ENCODE measurements at places on chromosomes 11 and 22.

- no peak for DNase-seq
Observed at GRCh38 chr22:30866216-30866615, 102.4 kb downstream of the MORC2 start.

- DNase-seq = no peak
Observed at GRCh38 chr11:116257092-116257491, 515.7 kb downstream of the BUD13 start.

GRCh38 chr11:108994887-108995286 lies 330.0 kb downstream of the DDX10 start:
- no peak for DNase-seq

DNA sequence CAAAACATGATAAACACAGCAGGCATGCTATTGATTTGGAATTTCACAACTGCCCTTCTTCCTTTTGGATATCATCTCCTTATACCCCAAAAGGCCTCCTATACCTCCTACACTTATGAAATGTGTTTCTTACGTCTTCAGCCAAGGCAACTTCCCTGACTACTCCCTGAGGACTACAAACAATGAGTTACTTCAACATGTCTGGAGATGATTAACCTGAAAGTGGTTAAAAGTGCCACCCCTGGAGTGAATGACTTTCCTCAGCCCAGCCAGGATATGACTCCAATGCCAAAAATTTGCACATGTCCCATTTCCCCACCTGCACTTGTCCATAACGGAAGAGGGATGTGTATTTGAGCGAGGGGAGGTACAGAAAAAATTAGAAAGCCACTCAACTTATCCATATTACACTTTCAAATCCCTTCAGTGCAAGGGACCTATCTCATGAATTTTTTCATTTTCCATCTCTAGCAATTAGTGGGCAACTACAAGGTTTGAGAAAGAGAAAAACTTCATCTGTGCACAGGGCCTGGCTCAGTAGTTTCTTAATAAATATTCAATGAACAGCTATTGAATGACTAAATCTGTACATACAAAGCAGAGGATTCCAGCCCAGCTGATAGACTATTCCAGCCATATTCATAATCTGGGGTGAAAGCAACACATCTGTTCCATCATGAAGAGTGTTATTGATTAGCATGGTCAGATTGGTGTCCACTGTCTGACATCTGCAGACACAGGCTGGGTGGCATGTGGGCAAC lies 36.8 kb downstream of the KIRREL3 start:
- no peak for DNase-seq

GRCh38 chr11:112605093-112605666 lies 344.5 kb upstream of the PLET1 start:
- DNase-seq = no peak

DNA sequence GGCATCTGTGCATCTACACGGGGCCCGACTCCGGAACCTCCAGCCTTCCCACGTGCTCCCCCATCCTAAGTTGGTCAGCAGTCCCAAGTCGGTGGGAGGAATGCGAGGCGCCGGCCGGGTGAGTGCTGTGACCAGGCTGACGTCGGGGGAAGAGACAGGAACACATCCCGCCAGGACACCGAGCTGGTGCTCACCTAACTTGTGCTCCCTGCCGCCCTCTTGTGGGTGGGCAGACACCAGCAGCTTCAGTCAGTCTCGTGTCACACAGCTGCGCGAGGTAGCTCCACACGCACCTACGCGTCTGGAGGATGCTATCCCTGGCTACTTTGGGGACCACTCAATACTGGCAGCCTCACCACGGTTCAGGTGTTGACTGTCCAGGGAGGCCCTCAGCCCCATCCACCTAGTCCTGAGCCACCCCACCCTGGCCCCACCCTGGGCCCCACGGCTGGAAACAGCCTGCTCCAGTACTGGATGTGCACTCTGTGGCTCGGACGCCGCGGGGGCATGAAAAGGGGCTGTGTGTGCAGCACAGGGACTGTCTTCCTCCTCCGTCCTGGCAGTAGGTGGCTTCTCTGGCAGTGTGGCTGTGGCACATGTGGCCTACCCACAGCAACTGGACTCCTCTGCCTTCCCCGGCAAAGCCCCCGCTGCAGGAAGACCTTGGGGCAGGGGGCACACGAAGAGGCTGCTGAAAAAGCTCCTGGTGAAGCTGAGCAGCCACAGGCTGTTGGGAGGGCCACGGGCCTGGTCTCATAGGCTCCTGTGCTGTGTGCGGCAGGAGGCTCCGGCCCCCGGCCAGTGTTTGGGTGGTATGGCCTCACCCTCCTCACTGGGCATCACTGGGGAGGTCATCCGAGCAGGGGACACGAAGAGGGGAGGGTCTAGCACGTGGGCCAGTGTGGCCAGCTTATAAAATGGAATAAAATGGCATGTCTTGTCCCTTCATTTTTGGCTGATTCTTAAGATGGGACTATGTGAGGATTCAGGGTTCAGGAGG lies 11.2 kb upstream of the BID start:
- peak; percentile 64 for DNase-seq

GRCh38 chr11:7645206-7645605 lies 28.1 kb downstream of the CYB5R2 start:
- DNase-seq = no peak

DNA sequence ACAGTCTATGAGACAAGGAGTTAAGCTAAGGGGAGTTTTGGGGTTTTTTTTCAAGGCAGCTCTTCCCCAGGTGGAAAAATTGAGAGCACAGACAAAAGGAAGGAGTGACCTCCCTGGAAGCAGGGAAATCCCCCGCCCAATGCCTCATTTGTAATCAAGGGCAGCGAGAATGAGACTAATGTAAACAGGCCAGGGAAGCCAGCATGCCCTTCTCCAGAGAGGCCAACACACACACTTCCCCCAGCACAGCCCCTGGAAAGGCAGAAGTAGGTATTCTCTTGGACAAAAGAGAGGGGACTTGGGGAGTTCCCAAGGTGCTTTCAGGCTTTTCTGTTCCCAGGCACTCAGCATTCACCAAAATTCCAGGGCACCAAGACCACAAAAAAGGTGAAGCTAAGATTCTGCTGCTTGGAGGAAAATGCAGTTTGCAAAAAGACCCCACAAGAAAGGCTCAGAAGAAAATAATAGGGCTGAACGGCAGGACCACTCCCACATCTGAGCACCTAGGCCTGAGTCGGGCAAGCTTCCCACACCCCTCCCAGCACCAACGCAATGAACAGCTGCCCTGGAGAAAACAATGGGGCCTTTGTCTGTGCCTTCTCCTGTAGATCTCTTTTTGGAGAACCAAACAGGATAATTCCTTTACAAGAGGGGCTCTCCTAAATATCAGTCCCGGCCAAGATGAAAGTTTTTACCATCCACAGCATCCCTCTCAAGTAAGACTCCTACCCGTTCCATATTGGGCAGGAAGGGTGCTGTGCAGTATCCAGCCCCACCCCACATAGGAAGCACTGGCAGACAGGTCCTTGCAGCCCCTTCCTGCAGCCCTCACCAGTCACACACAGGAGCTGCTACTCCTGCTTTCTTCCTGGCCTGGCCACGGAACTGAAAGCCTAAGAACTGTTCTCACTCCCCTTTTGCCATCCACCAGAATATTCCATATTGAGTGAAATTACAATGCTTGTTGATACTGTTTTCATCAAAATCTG lies 70.7 kb upstream of the AKIP1 start:
- DNase-seq = no peak

DNA sequence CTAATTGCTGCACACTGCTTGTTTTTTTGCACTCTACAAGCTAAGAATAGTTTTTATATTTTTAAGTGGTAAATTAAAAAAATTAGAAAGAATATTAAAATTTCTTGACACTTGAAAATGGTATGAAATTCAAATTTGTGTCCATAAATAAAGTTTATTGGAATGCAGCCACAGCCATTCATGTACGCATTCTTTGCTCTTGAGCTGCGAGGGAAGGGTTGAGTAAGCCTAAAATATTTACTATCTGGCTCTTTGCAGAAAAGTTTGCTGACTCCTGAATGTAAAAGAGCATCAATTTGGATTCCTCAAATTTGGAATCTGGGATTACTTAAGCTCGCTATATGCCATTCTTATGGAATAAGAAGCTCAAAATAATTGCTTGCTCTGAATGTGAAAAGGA lies 3.4 kb upstream of the ADAMTS8 start:
- DNase-seq = no peak

DNA sequence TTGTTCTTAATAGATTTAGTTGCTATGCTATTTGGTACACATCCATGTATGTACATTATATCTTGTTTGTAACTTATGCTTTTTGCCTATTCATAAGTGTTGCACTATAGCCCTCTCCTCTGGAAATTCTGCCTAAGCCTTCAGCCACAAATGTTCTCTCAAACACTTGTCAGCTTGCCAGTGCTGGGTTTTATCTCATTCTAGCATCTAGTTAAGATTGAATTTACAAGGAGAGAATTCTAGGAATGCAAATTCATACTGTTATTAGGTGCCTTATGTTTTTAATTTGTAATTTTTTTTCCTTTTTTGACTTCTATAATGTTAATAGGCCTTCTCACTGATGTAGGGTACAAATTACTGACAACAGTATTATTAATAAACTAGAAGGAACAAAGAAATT lies 14.6 kb upstream of the CTSC start:
- DNase-seq = no peak

GRCh38 chr11:59678118-59678812 lies 9.4 kb upstream of the PATL1 start:
- no peak for DNase-seq

DNA sequence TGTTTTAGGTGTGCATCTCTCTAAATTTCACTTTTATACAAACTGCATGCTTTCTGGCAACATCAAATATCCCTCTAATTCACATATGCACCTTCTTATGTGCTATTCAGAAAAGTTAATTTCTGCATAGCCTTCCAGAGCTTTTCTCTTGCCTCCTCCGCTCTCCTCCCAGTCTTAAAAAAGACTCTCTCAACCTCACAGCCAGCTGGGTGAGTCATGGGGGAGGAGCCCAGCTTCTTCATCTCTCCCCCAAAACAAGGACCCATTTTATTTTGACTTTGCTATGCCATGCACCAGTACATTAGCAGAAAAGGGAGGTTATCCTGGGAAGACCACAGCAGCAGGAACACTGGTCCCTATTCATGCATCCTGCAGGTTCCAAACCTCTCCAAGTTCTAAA lies 234.4 kb downstream of the KCNA4 start:
- no peak for DNase-seq

DNA sequence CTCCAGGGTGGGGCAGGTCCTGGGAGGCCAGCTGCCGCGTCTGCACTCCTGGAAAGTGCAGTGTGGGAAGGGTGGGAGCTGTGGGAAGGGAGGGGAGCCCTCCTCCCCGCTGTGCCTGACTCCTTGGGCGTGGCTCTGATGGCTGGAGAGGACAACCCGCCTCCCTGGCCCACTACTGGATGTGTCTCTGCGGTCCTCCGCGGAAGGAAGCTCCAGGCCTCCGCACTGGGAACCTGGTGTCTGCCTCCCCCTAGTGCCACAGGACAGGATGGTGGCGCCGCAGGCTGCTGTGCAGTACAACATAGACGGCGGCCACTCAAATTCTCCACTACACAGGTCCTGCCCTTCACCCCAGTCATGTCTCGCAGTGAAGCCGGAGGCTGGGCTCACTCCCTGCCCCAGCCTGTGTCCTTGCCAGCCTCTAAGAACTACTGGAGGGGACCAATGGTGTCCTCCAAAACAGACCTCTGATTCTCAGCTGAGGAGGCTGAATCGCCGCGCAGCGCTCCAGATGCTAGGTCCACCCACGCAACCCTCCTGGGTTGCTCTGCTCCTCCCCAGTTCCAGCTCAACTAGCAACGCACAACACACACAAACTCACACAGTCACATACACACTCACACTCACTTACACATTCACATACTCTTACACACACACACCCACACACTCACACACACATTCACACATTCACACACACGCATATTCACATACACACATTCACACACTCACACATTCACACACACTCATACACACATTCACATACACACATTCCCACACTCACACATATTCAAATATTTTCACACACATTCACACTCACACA lies 12.4 kb upstream of the DSCAML1 start:
- DNase-seq = no peak

DNA sequence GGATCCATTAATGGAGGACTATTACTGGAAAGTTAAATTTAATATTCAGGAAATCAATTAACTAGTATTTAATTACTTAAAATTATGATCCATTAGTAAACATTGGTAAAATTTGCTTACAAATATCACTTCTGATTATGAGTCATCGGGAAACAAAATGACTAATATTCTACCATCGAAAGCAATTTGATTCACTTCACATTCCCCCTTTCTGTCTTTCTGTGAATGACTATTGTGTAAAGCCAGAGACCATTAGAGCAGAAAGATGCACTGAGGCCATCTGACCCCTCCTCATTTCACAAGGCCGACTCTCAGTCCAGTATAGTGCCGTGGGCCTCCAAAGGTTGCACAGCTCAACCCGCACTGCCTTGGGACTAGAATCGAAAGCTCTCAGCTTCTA lies 619.0 kb downstream of the OPCML start:
- DNase-seq = no peak

- no peak for DNase-seq
Observed at GRCh38 chr11:56910046-56910773, 78.5 kb upstream of the OR5AK2 start.

DNA sequence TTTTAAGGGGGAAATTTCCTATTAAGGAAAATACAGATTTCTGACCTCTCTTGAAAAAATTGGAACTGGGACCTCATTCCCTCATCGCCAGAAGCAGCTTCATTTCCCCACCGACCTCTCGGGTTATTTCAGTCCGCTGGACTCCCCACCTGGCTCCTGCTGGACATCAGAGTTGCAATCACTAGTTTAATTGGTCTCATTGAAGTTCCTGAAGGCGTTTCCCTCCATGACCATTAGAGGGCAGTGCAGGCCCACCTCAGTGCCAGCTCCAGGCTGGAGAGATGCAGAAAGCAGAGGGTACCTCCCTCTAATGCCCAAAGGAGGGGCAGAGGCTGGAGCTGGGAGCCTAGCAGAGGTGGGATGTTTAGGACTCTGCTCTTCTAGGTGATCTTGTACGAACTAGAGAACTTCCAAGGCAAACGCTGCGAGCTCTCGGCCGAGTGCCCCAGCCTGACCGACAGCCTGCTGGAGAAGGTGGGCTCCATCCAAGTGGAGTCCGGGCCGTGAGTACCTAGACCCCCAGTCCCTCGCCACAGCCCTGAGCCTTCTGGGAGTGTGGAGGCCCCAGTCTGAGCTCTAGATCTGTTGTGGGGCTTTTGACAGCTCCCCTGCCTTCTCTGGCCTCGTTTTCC lies 2.7 kb downstream of the CRYBB3 start:
- peak; percentile 6 for DNase-seq

- no peak for DNase-seq
Observed at GRCh38 chr11:35274909-35275785, 136.2 kb downstream of the CD44 start.

- no peak for DNase-seq
Observed at GRCh38 chr11:103448966-103449365, 339.7 kb downstream of the DYNC2H1 start.

DNA sequence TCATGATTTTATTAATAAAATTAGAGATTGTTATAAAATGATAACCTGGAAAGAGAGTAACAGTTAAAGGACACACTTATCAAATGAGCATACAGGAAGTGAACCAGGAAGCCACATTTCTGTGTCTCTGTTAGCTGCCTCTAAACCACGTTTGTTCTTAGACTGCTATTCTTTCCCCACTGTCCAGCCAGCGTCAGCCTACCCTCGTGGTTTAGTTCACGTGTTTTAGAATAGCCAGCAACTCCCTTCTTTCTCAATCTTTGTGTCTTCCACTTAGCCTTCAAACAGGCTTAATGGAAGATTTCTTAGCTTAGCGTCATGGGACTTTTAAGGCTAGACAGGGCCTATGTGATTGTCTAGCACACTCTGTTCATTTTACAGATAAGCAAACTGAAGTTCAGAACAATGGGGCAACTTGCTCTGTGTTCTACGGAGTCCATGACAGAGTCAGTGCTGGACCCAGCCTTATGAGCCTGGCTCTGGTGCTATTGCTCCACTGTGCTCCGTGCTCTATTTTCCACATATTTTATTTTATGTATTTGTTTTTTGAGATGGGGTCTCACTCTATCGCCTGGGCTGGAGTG lies 27.2 kb downstream of the GRAMD1B start:
- DNase-seq = no peak

Measured in stimulated activated CD8-positive, alpha-beta memory T cell treated with anti-CD3 and anti-CD28 coated beads, Interleukin-7, amount 100 ng/mL, for 48 hours (primary cell).